ENCODE measurements at places on chromosomes 1 and 21. TPM values are rescaled to one million over a fixed set of nuclear protein-coding genes. Genes with fewer than 3 reads are reported as not detected.

GRCh38 chr1:211099393-211099792 lies 34.6 kb downstream of the KCNH1 start:
- no peaks in the 10 kb centered on the region for H3K4me1 ChIP-seq
- H3K27ac ChIP-seq, result no peak overlapping the region
- DNase-seq, result no peak
- H3K4me3 ChIP-seq, result no peak overlapping the region

Gene OR6K3
- not detected for total RNA-seq

Gene THAP3
- 13.2 TPM for total RNA-seq

- no peak overlapping the region for H3K4me3 ChIP-seq
- H3K27ac ChIP-seq, result no peak overlapping the region
- DNase-seq, result peak; percentile 22
- no peaks in the 10 kb centered on the region for H3K36me3 ChIP-seq
- peaks cover 19% of the 10 kb centered on the region for H3K4me1 ChIP-seq
Observed at GRCh38 chr1:93763704-93764365, 82.2 kb upstream of the BCAR3 start.

DNA sequence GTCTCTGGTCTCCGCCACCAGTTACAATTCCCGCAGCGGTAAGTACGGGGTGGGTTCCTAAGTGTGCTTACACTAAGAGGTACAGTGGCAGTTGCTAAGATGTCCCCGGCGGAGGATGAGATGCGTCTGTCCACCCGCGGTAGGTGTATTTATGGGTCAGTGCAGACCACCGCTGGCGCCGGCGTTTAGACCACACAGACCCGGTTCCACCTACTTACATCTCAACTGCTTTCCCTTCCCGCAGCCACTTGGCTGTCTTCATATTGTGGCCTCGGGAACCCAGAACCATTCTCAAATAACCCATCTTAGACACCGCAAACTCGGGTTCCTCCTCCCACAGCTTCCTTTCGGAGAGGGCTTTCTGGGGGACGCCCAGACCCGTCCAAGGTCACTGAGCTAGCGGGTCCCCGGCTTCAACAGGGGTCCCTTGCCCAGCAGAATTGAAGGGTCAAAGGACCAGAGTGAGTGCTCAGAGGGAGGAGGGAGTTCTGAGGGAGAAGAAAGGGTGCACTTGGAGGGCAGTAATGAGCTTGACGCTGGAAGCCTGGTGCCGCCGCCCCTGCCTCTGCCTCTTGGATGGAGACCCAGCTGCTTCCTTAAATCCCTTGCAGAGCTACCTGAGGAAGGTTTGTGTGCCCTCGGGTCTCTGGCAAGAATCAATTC lies 8.6 kb downstream of the NR5A2 start:
- no peak overlapping the region for H3K27ac ChIP-seq
- H3K27me3 ChIP-seq, result peaks cover 100% of the 10 kb centered on the region
- no peaks in the 10 kb centered on the region for H3K36me3 ChIP-seq
- H3K4me3 ChIP-seq, result peak overlapping the region; percentile 47
- H3K4me1 ChIP-seq, result peaks cover 6% of the 10 kb centered on the region

Gene PDPN
- total RNA-seq, result 29.9 TPM

DNA sequence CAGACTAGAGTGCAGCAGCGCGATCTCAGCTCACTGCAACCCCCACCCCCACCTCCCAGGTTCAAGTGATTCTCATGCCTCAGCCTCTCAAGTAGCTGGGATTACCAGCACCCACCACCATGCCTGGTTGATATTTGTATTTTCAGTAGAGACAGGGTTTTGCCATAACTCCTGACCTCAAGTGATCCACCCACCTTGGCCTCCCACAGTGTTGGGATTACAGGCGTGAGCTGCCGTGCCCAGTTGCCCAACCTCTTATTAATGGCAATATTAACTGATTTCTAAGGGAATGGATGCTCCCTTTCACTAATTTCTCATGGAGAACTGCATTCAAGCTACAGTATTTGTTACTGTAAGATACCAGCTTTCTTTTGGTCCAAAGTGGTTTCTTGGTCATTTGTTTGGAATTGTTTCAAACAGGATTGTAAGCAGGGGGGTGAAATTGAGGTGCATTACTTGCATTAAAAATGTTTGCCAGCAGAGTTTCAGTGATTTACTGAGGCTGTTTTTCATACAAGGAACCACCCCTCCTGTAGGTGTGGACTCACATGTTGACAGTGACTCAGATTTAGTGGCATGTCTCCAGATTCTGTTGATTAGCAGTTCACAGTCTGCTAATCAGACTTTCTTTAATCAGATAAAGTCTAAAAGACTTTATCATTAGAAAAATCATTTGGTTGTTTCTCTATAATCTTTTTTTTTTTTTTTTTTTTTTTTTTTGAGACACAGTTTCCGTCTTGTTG lies 3.9 kb upstream of the TGFBR3 start:
- H3K27me3 ChIP-seq, result peaks cover 19% of the 10 kb centered on the region
- no peak overlapping the region for H3K4me3 ChIP-seq
- no peak for DNase-seq

DNA sequence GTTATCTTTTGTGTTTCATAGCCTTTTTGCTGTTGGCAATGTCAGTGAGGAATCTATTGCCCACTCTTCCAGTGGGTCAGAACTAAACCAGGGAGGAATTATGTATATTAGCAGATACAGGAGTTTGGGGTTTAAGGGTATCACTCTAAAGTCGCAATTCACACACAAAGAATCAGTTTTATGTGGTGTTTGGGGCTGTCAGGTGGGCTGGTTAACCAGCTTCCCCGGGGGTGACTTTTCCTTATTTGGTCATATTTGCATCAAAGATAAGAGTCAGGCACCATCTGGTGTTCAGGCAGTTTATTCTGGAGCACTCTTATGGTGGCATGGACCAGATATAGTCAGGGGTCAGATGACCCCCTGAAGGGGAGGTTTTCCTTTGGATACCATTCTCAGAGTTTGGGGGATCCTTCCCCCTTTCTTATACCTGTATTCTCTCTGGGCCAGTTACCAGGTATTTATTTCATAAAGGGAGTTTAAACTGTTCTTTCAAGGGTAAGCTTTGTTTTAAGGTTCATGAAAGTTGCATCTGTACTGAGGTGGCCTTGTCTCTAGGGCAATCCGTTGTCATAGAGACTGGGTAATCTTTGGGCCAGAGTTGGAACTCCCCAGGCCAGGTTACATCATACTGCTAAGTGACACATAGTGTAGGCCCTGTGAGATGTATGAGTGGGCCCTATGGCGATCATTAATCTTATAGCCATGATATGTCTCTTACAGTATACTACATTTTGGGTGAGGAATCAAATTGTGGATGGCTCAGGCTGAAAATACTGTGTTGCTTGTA lies 148.2 kb downstream of the RWDD3 start:
- no peaks in the 10 kb centered on the region for H3K36me3 ChIP-seq
- H3K27me3 ChIP-seq, result no peaks in the 10 kb centered on the region
- no peak overlapping the region for H3K4me3 ChIP-seq
- no peak overlapping the region for H3K27ac ChIP-seq
